ENCODE measurements at places on chromosomes 1 and 21.

GRCh38 chr1:109615879-109616278 lies 3.5 kb downstream of the GNAT2 start:
- DNase-seq, result peak; percentile 92

DNA sequence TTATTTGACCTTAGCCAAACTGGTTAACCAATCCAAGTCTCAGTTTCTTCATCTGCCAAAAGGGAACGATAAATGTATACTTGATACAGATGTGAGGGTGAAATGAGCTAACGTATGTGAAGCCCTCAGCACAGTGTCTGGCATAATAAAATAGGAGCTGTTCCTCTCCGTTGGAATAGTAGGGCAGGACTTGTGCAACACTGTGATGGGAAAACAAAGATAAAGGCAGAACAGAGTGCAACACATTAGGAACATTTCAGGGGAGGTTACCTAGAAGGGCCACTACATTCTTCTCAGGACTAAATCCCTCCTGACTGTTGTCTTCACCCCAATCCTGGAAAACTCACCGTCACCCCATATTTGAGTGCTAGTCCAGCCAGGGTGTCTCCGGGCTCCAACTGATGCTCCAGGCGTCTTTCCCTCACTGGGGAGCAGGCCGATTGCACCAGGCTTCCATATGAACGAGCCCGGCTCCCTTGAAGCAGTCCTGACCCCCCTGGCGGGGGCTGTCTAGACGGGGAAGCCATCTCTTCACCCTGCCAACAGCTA lies 896 bp downstream of the LYSMD1 start:
- DNase-seq, result no peak

- no peak for DNase-seq
Observed at GRCh38 chr1:154422521-154422920, 17.4 kb downstream of the IL6R start.

DNA sequence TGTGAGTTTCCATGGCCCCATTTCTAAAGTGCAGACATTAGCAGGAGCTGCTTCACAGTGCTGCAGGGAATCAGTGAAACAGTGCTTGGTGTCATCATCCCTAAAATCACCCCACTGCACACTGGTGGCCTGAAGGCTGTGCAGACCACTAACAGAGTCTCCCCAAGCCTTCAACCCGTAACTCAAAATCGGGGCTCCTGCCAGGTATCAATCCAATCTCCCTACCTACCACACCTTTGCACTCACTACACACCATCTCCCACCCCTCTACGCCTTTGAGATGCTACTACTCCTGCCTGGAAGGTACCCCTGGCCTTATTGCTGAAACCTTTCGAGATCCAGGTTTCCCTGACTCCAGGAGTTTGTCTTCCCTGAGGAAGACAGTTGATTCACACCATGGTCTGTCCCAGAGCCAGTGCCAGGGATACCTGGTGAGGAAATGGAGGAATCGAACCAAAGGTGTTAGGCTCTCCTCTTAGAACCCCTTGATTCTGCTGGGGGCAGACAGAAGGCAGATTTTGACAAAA lies 25.5 kb downstream of the SLC2A1 start:
- DNase-seq, result no peak

DNA sequence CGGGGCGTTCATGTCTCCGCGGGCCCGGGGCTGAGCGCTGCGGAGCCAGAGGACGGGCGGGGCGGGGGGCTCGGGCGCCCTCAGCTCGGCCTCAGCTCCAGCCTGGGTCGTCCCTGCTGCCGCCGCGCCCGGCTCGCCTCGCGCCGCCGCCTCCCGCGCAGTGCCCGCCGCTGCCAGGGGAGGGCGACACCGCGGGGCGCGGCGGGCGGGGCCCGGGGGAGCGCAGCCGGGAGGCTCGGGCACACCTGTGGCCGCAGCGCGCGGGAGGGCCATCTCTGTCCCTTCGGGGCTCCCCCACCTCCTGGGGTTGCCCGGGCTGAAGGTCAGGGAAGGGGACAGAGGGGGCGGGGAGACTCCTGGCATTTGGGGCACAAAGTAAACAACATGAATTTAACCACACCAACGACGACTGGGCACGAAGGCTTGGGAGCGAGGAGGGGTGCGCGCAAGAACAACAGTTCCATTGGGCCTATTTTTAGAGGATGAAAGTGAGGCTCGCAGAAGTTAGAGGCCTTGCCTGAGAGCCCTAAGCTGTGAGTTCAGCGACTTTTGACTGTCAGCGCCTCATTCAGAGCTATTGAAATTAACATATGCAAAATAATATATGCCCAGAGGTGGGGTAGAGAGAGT lies at the start of gene FAM131C:
Gene FAM131C, minus strand, starts transcription at position 162 of the 630 bp plus-strand sequence. CDS start 209 bp downstream, outside the sequence.
- no peak for DNase-seq

DNA sequence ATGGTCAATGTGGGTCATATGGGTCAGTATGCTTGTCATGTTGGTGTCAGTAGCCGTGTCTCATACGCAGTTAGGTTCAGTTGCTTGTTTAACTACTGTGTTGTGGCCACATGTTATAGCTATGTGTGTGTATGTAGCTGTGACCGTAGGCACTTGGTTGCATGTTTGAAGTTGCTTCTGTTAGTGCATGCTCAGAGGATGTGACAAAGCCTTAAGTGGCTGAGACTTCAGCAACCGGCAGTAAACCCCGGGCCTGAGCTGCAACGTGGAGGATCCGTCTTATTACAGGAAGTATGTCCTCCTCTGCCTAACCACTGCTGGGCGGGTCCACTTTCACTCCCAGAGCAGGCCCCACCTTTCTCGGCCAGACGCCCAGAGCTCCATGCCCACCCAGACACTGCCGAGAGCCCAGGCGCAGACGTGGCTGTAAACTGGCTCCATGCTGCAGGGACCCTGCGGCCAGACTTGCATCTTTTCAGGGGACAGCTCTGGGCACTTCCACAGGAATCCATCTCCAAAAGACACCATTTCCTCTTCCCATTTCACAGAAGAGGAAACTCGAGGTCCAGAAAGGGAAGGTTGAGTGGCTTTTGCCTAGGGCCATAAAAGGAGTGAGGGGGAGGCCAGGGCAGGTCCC lies 2.2 kb downstream of the TCEA3 start:
- DNase-seq, result peak; percentile 10
